ENCODE measurements at places on chromosomes 2 and 18.

DNA sequence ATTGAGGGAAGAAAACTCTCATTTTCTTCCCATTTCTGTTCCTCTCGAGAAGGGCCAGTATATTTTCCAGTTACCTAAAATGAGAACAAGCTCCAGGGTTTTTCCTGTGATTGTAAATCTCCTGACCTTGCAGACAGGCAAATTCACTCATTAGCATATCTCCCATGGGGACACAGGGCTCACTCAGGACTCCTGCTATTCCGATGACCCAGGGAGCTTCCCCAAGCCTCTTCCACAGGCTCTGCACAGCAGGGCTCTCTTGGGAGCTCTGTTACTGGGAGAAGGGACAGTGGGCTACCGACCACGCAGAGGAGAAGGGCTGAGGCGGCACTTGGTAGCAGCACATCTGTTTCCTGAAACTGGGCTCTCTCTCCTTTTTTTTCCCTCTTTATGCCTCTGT is 135.2 kb upstream of the CAPN13 start:
- DNase-seq, result no peak

DNA sequence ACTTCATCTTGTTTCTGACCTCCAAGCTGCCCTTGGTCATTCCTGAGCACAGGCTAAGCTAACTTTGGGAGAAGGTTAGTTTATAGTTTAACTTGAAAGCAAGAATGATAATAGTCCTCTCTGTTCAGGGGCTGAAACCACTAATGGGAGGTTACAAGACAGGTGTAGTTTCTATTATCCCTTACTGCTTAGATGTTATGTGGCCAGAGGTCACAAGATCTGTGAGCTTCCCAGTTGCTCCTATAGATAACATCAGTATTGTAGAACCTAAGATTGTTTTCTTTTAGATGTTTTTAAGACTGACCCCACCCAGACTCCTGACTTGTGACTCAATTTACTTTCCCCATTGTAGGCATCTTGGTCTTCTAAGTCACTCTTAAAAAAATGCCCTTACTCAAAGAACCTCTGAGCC is 94.8 kb upstream of the LPIN2 start:
- no peak for DNase-seq

DNA sequence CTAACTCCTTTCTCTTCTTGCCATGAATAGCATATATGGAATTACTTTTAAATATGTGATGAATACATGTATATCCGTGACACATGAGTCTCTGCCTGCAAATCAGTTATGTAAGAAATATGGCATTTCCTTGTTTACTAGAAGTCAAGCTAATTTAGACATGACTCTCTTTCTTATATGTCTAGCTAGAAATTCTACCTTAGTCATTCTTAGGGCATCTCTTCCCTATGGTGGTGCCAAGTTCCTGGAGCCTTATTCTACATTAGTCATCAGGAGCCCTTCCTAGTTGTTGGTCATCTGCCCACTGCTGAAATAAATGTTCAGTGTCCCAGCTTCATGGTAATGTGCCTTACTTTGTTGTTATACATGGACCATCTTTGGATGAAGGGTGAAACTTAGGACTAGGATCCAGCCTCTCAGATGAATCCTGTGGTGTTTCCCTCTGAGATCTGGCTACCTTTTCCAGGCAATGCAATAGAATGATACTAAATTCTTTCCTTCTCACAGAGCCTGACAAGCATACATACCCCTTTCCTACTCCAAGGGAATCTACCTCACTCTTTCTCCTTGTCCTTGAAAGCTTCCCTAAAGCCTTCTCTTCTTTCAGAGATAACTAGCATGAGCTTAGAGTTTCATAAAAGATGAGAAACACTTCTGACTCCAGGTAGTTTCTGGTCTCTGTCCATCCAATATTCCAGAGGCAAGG is 415.3 kb upstream of the VWC2L start:
- DNase-seq, result no peak

DNA sequence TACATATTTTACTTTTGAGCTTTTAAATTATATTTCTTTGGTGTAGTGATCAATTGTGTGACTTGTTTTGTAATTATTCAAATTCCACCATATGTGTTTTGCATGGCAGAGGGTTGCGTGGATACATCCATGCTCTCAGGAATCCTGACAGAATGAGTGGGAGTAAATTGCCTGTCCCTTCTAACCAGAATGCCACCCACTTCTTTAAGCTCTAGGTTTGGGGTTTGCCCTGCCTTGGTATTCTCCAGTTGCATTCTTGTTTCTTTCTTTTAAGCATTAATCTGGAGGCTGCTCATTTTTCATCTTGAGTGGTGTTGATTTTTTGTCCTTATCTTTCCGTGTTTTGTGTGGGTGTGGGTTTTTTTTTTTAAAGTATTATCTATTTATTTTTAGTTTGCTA is 360.0 kb downstream of the PTPRM start:
- DNase-seq, result no peak

- peak; percentile 39 for DNase-seq
These were observed 500 bp downstream of the LIMS1 start for GRCh38 chr2:108534584-108535356.

DNA sequence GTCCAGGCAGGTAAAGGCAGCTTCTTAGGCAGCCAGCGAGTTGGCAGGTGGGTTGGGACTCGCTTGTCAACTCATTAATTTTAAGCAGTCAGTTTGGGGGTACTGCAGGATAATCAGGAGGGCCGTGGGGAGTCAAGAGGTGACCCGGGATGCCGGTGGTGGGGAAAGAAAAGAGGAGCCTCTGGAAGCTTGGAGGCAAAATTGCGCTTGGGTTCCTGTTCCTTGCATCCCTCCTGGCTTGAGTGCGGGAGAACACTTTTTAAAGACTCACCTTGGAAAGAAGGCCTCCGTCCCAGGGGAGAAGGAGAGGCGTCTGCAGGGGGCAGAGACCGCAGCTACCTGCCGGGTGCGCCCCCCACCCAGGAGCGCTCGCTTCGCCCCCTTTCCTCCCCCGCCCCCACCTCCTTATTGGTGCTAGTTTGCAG is at the start of gene KCNJ3:
Gene KCNJ3, plus strand, starts transcription at position 400 of the 425 bp plus-strand sequence. CDS start 81 bp downstream, outside the sequence.
- DNase-seq, result no peak

- no peak for DNase-seq
These were observed 10.5 kb upstream of the CDK15 start for GRCh38 chr2:201795607-201796477.
